ENCODE measurements at places on chromosomes 3 and 15.

DNA sequence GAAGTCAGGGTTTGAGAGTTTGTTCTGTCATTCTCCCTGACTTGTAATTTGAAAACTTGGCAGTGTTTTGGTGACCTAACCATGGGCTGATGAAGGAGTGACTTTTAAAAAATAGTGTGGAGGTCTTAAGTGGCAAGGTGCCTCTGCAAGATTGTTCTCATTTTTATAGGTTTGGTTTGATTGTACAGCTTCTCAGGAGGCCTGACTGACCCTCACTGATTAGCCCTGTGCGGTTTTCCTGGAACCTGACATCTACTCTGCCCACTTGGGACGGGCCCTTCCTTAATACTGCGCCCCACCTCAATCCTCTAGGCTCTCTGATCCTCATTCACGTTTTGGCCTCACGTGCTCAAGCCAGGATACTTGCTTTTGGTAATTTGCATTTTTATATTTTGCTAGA lies 2.8 kb downstream of the UBE2E1 start:
- DNase-seq: no peak

GRCh38 chr3:141421639-141422319 lies 53.5 kb downstream of the ZBTB38 start:
- no peak for DNase-seq

DNA sequence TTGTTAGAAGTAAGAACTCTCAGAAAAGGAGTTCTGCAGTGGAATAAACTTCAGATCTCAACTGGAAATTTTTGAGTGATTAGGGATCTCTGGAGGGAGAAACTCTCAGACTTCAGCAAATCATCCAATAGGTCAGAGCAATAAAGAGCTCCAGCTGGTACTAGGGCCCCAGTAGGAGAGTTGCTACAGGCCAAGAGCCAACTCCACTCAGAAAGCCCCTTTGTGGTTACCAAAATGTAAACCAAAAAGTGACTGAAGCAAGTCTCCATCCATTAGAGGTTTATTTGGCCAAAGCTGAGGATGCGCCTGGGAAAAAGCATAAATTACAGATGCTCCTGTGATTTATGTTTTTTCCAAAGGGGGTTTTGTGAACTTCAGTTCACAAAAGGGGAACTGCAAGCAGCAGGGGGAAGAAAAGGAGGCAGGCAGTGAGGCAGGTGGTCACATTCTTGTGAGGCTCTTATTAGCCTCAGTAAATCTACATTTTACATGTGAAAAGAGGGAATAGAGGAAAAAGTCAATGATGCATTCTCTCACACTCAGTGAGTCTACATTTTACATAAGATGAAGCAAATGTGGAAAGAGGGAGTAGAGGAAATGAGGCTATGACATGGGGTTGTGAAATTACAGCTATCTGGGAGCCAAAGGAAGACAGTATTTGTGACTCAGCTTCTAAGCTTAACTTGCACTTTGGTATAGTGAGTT lies 92.4 kb upstream of the DAZL start:
- DNase-seq: no peak

- no peak for DNase-seq
Measured at GRCh38 chr3:47365213-47366153, 15.3 kb upstream of the PTPN23 start.

- no peak for DNase-seq
Measured at GRCh38 chr15:33639978-33640377, 328.3 kb upstream of the CHRM5 start.

GRCh38 chr15:37125143-37125542 lies 24.8 kb upstream of the MEIS2 start:
- no peak for DNase-seq

DNA sequence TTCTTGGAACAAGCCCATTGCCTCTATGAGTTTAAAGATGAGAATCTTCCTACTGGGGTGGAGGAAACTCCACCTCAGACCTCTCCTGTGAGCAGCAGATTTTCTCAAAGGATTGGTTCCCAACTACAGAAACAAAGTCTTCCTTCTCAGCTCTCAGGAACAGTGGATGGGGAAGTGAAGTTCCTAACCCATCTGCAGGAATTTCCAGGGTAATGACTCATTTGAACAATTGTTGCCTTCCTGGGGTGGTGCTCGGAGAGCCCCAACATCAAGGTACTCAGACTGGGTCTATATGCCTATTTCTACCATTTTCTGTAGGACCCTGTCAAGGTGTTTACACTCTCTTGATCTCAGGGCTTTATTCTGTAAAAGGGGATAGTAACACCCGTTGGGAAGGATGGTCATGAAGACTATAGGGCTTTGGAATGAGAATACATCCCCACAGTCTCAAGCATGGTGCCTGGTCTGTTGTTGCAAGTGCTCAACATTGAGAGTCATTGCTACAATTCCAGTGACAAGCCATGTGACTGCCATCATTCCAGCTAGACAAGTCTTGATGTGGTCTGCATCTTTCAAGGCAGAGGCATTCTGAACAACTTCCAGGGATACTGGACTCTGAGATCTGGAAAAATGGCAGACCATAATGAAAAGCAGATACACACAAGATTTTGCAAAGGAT lies 33.0 kb downstream of the TRIM42 start:
- DNase-seq: no peak

- DNase-seq: no peak
Measured at GRCh38 chr15:50880651-50881114, 27.8 kb upstream of the AP4E1 start.

DNA sequence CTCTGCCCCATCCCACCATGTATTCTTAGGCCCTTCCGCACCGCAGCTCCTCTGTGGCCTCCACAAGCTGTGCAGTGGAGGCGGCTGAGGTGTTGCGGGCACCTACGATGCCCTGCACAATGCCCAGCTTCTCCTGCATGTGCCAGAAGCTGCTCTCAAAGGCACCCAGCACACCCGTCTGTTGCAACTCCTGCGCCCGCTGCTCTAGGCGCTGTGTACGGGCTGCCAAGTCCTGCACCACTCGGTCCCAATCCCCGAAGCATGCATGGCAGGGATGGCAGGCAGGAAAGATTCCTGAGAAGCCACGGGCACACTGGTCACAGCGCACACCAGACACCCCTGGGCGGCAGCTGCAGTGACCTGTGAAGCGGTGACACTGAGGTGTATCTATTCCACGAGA lies 3.1 kb upstream of the USP19 start:
- DNase-seq: no peak

DNA sequence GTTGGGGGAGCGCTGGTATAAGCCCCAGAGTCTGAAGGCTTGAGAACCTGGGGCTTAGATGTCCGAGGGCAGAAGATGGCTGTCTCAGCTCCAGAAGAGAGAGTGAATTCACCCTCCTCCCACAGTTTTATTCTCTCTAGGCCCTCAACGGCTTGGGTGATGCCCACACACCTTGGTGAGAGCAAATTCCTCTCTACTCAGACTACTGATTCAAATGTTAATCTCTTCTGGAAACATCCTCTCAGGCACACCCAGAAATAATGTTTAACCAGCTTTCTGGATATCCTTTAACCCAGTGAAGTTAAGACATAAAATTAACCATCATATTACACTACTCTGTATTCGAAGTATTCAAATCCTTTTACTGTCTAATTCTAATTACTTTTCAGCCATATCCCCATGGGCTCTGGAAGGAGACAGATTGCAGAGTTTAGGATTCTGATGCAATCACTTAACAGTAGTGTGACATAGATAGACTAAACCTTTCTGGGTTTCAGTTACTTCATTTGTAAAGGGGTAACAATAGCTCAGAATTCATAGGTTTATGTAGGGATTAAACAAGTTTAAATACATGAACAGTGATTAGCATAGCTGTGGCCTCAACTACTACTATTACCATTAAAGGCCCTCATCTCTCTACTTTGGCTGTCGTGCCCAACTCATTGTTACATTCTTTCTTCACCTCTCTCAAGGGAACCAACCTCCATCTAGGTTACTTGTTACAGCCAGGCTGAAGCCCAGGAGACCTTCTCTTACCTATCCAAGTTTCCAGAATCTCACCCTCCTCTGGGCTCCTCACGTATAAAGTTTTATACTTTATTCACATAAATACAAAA lies 25.7 kb upstream of the ANO10 start:
- DNase-seq: no peak

- no peak for DNase-seq
Measured at GRCh38 chr3:59764171-59764570, 714.3 kb upstream of the CFAP20DC start.

DNA sequence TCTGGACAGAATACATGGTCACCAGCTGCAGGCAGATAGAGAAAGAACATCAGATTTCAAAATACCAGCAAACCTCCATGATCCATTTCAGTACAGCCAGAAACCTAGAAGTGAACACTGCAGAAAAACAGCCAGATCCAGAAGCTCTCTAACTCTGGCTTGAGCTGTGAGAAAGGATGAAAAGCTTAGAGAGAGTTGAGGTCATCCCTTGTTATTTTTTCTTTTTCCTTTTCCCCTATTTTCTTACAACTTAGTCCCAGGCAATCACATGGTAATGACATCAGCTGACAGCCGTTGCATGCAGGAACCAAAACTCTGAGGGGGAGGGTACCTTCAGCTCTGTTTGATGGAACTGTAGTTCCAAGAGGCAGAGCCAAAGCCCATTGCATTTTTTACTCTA lies 113.2 kb downstream of the TCF12 start:
- DNase-seq: no peak

- DNase-seq: no peak
Measured at GRCh38 chr3:48431224-48432029, 1.5 kb upstream of the PLXNB1 start.

All from WERI-Rb-1 (cell line).